Lower lobe of right lung (tissue), 2 donors: ENCODE measurements at places on chromosomes 1 and 21. TPM values are rescaled to one million over a fixed set of nuclear protein-coding genes. Genes with fewer than 3 reads are reported as not detected.

SLAMF9 gene
- total RNA-seq: not detected

NBPF10 gene
- total RNA-seq: 3.2 TPM

WASF2 gene
- 159 TPM for total RNA-seq

DNA sequence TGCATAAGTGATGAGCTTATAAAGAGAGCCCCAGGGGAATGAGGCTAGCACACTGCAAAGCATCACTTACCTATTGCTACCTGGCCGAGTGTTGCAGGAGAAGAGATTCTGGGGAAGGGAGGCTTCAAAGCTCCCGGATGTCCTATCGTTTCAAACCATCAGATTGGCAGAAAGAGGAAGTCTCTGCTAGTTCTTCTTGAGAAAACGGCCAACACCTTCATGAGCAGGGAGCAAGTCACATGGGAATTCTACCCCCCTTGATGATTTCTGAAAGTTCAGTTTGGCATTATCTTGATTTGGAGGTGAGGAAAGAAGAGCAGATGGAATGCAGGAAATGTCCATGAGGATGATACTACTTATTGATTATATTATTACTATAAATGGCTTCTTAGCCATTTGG is 16.2 kb downstream of the SYF2 start:
- no peak for DNase-seq

- DNase-seq: no peak
Observed at GRCh38 chr1:94843430-94843829, 23.3 kb downstream of the SLC44A3 start.

DNA sequence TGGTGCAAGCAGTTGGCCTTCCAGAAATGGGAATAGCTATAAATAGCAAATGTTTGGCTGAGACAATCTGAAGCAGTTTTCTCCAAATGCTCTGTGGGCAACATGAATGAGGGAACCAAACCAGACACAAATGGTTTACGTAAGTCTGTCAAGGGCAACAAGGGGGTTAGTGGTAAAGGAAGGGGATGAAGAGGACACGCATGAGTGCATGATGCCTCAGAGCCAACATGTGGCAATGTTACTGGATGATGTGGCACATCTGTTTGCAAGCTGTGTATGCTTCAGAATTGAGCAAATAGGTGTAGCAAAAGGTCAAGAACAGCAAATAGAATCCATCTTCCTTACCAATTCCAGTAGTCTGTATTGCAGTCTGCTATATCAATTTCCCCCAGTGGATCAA is 76.3 kb upstream of the LMO4 start:
- no peak for DNase-seq

GRCh38 chr21:46452710-46453109 is 6.0 kb upstream of the DIP2A start:
- DNase-seq: no peak

DNA sequence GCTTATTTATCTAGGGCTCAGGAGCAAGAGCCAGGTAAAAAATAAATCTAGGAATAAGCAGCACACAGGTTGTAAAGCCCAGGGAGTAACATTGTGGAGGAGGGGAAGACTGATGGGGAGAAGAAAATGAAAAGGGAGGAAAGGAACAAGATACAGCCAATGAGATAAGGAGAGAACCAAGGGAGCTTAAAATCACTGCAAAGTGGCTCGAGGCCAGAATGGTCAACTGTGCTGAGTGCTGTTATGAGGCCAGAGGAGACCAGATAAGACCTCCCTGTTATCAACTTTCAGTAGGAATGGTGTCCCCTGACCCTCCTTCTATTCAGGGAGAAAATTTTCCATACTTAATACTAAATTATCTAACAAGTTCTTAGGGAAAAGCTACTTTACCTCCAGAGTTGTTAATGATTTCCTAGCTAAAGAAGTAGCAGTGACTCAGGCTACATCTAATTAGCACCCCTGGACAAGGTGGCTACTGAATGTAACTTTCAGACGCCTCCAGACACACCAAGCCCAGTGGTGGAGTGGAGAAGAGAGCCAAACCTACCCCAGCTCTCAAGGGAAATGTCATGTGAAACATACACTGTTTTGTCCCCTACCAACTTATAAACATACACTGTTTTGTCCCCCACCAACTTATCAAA is 25.5 kb downstream of the ENAH start:
- DNase-seq: no peak

DNA sequence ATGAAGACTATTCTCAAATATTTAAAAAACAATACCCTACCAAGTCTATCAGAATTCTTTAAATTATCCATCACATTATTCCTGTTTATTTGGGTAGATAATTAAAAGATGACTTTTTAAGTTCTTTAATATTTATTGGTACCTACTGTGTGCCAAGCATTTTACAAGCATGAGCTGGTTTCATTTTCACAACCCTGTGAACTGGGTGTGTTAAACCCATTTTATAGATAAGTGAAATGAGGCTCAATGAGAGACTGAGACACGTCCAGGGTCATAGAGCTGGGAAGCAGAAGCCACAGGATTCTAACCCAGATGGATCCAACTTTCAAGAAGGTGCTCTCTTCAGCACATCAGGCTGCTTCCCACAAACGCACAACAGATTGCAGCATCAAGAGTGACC is 12.3 kb downstream of the LRRN2 start:
- DNase-seq: no peak

DNA sequence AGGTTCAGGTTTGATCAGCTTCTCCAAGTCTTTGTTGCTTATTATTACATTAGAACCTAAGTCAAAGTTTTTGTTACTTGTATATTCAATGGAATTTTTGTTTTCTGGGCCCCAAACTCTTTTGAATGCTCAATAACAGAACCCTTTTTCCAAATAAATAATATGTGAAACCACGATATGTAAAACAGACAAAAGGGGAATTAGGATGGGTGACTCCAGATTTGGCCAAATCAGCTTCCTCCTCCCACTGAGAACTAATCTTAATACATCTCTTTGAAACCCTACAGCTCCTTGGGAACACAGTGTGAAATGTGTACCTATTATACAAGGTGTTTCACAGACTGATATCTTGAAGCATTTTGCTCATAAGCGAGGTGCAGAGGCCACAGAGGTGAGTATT is 67.0 kb upstream of the TNFSF18 start:
- no peak for DNase-seq

GRCh38 chr1:85799737-85800136 is 91.5 kb upstream of the ZNHIT6 start:
- no peak for DNase-seq

DNA sequence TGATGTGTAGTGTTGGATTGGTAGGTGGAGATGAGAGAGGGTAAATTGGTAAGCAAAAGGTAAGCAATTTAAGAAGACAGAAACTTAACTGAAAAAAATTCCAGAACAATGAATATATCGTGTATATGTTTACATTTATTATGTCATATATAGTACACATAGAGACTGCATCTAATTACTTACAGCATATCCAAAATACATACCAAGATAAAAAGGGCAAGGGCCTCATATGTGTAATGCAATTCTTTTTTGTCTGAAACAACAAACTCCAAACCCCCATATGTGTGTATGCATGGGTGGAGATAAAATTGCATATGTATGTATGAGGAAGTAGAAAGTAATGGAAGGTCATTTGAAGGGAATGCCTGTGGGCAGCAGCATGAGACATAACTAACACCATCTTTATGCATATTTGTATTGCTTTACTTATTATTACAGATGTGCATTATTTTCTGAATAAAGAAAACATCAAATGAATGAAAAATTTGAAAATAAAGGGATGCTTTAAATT is 4.3 kb downstream of the KRTAP20-3 start:
- no peak for DNase-seq
